ENCODE measurements at places on chromosomes 7 and 10.

- DNase-seq: no peak
Measured at GRCh38 chr10:123326674-123327073, 172.5 kb downstream of the BUB3 start.

DNA sequence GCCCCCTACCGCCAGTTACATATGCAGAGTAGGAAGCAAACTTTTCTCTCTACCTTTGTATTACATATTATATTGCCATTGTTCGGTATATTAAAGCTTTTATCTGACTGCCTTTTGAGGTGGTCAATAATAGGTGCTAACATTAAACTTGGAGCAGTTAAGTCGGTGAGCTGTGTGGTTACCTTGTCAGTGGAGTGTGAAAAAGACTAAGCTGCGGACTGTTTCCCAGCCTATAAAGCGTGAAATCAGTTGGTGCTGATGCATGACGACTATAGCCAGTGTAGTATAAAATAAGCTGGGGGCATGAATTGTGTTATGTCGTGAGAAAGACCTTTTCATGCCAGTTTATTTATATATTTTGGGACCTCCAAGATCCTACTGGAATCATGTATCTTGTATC is 33.7 kb downstream of the R3HCC1L start:
- DNase-seq: no peak

DNA sequence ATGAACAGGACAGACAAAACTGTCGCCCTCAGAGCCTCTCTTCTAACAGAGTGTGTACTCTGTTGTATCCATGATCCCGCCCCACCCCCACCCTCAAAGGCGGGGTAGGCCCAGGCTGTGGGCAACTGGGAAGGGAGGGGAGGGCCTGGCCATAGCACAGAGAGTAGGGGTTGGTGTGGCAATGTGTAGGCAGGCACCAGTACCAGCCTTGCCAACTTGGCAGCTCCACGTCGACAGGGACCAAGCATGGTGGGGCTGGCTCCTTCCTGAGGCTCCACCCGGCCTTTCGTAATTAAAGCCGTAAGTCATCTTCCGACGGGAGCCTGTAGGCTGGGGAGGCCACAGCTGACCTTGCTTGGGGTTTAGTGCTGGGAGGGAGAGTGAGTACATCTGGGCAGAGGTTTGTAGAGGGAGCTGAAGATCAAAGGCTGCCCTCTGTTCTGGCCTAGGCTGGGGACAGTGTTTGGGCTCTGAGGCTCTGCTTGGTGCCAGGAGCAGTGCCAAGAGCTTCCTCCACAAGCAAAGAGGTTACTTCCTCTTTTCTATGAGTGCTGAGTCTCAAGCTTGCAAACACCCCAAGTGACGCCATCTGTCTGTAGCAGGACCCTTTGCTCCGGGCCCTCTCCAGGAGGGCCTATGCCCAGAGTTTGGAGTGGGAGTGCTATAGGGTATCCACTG is 121.6 kb downstream of the C10orf105 start:
- DNase-seq: no peak

GRCh38 chr10:8456386-8456785 is 401.9 kb downstream of the GATA3 start:
- no peak for DNase-seq

DNA sequence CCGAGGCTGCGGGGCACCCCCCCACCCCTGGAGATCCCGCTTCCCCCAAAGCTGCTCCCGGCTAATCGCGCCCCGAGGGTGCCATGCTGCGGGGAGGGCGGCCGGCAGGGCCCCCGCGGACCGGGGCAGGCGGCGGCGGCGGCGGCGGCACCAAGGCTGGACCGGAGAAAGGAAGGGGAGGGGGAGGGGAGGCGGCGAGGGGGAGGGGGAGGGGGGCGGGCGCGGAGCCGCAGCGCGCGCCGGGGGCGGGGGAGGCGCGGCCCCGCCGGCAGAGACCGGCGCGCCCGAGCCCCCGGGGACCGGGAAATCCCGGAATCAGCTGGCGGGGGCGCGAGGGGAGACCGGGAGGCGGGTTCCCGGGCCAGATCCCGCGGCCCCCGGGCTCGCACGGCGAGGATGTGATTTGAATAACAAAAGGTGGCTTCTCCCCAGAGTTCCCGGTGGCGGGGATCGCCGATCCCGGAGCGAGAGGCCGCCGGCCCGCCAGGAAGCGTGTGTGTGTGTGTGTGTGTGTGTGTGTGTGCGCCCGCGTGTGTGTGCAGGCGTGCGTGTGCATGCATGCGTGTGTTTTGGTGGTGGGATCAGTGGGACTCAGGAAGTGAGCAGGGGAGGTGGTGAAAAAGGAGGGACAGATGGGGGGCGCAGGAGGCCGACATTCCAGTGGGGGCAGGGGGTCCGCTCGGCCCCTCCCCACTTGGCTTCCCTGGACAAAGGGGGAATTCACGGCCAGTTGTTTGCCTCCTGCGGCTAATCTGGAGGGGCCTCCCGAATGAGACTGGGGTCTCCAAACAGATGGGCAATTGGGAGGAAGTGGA is 99.5 kb downstream of the HIP1 start:
- peak; percentile 66 for DNase-seq

- DNase-seq: no peak
Measured at GRCh38 chr7:91468256-91468655, 204.0 kb downstream of the FZD1 start.

- DNase-seq: no peak
Measured at GRCh38 chr10:123522702-123523312, 143.3 kb upstream of the GPR26 start.

GRCh38 chr7:69696054-69696591 is 97.8 kb downstream of the AUTS2 start:
- DNase-seq: no peak

GRCh38 chr7:106575138-106575823 is 85.7 kb downstream of the CCDC71L start:
- DNase-seq: no peak

DNA sequence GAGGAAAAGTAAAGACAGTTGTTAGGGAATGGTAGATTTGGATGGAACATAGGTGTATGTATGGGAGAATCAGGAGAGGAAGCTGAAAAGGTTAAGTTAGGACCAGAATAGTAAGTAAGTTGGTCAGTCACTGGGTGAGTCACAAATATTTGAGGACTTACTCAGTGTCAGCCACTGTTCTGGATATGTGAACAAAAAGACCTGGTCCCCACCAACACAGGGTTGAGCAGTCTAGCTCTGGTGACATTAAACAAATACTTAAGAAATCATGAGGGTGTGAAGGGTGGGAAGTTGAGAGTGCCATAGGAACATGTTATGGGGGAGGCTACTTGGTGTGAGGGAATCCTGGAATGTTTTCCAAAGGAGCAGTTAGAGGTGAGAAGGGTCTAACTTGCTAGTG is 246.9 kb downstream of the PTEN start:
- DNase-seq: no peak

GRCh38 chr7:76269895-76270294 is 32.6 kb upstream of the HSPB1 start:
- no peak for DNase-seq

- DNase-seq: no peak
Measured at GRCh38 chr10:103816431-103816830, 38.9 kb downstream of the SH3PXD2A start.

- DNase-seq: no peak
Measured at GRCh38 chr10:27399871-27400270, 104.2 kb upstream of the RAB18 start.

GRCh38 chr7:45881759-45882464 is 6.4 kb upstream of the IGFBP1 start:
- no peak for DNase-seq

DNA sequence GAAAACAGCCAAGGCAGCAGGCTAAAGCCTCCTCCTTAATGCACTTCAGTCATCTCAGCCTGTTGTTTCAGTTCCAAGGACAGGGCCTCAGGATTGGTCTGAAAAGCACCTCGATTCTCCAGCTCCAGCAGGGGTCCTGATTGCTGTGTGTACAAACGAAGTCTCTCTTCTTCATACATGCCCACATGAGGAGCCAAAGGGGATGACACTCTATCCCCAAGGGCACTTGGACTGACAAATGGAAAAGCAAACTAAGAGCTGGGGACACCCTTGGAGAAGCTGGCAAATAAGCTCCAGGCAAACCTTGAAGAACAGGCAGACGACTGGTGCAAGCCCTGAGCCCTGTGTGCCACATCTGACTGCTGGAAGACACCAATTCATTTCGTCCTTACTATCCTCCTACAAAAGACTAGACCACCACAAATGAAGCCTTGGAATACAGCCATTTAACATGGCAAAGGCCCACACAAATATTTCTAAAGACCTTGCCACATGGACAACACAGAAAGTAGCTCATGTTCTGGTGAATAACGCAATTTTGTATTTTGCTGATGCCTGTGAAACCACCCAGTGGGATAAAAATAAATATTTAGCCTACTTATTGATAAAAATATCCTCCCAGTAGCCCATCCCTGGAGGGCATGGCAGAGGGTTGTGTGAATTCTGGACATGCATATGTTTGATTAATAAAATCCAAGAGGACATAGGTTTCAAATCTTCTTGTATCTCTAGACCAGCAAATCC is 61.9 kb downstream of the PARD3 start:
- DNase-seq: no peak

GRCh38 chr7:143511593-143512047 is 33.9 kb downstream of the TAS2R41 start:
- DNase-seq: no peak

DNA sequence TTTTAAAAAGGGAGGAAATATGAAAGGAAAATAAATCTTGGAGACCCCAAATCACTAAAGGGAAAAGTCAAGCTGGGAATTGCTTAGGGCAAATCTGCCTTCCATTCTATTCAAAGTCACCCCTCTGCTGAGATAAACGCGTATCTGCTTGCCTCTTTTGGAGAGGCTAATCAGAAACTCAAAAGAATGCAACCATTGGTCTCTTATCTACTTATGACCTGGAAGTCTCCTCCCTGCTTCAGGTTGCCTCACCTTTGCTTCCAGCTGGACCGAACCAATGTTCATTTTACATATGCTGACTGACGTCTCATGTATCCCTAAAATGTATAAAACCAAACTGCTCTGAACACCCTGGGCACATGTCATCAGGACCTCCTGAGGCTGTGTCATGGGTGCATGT is 14.7 kb downstream of the ATAD1 start:
- no peak for DNase-seq

DNA sequence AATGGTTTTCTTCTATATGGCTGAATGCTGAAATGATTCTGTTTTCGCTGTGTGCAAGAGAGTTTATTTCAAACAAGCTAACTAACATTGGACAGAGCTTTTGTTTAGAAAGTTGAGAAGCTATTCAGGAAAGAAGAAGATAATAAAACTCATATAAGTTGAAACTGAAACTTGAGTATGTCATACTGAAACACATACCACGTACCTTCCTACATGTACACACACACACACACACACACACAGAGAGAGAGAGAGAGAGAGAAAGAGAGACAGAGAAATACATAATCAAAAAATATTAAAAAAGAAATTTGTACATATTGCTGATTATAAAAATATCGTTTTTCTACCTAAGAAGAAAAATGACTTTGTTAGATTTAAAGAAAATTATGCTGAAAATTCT is 561.9 kb upstream of the KCND2 start:
- no peak for DNase-seq

- DNase-seq: no peak
Measured at GRCh38 chr10:31272841-31273240, 46.2 kb upstream of the ZEB1 start.

DNA sequence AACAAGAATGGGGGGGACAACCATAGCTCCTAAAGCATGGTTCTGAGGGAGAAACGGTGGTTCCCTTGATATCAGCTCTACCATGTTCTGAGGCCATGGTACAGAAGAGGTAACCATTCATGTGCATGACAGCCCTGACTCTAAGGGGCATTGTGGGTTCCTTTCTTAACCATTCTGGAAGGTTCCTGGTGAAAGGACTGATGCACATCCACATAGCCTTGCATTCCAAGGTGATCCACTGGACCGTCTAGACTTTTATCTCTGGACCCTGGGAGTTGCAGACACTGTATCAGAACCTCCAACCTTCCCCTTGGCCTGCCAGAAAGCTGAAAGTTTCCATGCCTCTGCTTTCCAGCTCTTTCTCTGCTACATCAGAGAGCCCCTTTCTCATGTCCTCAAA is 344.3 kb downstream of the KCNMA1 start:
- no peak for DNase-seq

All from natural killer cell treated with Interleukin-12 subunit alpha and Interleukin-12 subunit beta and Interleukin-15 and Interleukin-18, amount 100 ng/mL, for 72 hours (primary cell).